Epithelial cell of prostate (primary cell): ENCODE measurements at places on chromosomes 13 and 19.

DNA sequence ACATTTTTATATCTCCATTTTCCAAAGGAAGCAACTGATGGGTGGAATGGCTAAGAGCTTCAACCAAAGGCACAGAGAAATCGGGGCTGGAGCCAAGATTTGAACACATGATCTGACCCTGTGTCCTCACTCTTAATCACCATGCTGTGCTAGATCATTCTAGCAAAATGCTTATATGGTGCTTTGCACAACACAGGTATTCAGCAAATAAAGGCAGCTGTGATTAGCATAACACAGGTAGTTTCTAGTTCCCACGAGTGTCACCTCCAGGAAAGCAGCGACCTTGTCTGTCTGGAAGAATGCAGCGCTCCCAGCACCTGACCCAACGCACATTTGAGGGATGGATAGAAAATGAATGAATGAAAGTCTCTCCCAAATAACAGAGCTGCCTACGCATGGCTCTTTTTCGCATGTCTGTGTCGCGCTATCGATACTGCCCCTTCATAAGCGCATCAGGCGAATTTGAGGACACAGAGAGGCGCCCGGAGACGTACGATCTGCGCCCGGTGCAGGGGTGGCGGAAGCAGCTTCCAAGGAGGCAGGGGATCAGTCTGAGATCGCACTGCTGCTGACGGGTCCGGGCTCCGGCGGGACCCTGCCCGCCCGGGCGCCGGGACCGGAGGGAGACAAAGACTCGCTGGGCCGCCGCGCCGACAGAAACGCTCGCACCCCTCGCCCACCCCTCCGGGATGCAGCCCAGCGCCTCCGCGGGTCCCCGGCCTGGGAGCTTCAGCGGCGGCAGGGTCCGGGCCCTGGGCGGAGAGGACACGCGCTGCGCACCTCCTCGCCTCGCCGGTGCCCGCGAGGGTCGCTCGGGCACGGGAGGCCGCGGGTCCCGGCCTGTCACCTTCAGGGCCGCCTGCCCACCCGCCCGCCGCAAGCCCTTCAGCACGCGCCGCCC, 609 bp downstream of the EPS15L1 start:
- DNase-seq: no peak

DNA sequence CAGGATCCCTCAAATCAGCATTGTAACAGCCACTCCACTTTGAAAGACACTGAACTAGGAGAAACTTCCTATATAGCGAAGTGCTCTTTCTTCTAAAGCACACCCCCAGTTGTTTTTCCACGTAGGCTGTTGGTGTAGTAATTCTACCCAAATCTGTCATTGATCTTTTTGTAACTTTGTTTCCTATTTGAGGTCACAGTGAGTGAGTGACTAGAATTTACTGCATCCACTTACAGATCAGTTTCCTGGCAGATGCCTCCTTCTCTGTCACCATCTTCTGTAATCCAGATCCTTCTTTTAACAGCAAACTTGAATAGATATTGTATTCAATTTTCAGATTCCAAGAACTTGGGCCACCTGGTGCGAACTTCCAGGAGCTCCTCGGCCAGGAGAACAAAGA, 15.3 kb downstream of the ZAR1L start:
- DNase-seq: no peak

GRCh38 chr13:79525064-79525857, 44.3 kb downstream of the NDFIP2 start:
- DNase-seq: no peak

- no peak for DNase-seq
Measured at GRCh38 chr13:108345016-108345415, 75.5 kb downstream of the TNFSF13B start.

DNA sequence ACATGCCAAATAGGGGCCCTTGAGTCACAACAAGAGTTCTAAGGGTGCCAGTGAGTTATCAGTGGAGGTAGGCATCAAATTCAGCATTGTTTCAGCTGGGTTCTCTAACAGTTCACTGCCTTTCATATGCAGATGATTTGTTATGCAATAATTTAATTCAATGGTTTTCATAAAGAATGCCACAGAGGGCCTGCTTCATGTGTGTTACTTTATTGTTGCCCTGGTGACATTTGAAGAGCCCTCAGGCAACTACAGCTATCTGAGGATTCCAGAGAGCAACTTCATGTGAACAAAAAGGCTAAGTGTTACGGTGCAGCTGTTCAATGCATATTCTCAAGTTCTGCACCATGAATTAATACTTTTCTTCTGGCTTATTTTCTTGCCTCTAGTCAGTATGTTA, 43.1 kb upstream of the STARD13 start:
- no peak for DNase-seq

- no peak for DNase-seq
Measured at GRCh38 chr19:5977222-5977784, 637 bp downstream of the RANBP3 start.

DNA sequence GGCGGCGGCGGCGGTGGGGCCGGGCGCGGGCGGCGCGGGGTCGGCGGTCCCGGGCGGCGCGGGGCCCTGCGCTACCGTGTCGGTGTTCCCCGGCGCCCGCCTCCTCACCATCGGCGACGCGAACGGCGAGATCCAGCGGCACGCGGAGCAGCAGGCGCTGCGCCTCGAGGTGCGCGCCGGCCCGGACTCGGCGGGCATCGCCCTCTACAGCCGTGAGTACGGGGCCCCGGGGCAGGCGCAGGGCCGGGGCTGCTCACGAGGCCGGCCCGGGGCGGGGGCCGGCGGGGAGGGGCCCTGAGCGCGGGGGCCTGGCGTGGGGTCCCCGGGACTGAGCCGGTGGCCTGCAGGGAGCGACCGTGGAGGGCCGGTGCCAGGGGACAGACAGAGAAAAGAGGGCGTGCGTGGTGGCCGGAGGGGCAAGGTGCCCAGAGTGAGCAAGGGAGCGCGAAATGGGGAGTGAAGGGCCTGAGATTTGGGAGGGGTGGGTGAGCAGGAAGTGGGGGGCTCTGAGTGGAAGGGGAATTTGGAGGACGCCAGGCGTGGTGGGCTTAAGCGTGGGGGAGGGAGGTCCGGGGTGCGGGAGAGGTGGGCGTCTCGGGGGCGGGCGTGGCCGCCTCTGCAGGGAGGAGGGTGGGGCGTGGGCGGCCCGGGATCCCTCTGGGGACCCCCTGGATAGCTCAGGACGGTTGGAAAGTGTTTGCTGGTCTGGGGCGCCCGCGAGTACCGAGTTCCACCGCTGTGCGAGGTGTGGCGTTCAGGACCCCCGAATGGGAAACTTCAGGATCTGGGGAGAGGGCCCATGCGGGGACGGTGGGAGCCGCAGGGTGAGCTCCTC, 575 bp downstream of the CARM1 start:
- DNase-seq: no peak

DNA sequence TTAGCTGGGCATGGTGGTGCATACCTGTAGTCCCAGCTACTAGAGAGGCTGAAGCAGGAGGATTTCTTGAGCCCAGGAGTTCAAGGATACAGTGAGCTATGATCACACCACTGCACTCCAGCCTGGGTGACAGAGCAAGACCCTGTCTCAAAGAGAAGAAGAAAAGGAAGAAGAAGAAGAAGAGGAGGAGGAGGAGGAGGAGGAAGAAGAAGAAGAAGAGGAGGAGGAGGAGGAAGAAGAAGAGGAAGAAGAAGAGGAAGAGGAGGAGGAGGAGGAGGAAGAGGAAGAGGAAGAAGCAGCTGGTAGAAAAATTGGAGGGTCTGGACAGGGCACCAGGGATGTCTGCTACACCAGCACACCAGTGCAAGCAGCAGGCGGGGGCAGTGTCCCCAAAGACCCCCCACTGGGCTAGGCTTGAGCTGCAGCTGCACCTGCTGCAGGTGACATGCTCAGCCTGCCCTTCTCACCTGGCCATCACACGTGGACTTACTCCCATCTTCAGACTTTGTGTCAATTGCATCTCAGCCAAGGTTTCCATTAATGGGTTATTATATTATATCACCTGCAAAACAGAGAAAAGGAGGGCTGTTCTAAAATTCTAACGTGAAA, 180.9 kb upstream of the ZNF507 start:
- no peak for DNase-seq

GRCh38 chr19:52492201-52492993, 35.1 kb upstream of the ZNF808 start:
- no peak for DNase-seq

- DNase-seq: no peak
Measured at GRCh38 chr13:95707442-95708390, 30.8 kb downstream of the DNAJC3 start.

DNA sequence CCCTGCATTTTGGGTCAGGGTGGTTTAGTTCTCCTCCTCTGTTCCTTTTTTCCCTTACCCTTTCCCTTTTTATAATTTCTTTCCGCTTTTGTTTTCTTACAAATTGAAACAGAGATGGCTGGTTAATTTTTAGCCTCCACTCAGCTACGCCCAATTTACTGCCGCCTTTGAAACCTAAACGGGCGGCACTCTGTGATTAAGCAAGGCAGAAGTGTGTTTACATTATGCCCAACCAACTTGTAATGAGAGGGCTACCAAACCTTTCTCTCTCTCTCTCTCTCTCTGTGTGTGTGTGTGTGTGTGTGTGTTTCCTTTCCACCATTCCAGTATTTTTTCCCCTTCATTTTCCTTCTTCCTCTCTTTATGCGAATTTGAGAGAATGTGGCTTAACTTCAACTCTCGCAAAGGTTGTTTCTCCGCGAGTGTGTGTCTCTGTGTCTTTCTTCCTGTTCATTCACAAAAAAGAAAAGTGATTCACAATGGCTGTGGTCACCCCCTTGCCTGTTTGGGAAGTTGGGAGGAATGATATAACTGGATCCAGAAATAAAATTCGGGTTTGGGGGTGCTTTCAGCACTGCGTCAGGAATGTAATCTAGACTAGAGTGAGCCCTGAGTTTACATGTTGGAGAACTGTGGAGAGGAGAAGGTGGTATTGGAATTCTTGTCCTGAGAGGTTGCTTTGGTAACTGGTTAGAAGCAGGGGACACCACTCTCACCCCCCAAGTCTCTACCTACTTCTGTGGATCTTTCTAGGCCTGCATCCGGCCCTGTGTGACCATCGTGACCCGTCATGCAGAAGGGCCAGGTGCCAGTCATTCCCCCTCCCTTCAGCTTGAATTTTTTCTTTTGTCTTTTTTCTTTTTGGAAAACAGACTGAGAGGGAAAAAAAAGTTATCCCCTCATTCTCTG, 31.4 kb downstream of the NFIX start:
- no peak for DNase-seq

DNA sequence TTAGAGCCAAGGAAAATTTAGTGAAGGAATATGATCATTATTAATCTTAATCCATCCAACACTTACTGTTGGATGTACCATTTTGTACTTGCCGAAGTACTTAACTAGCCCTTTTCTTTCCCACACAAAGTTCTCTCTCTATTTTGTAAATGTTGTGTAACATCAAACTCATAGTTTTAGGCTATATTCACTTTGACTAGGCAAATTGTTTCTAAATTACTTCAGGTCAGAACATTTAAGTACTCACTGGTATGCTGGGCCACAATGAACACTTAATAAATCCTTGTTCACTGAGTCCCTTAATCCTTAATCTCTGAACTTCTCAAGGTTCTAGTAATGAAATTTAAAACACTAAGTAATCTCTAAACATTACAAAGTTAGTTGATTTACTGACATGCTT, 49.3 kb upstream of the EEF1AKMT1 start:
- no peak for DNase-seq

DNA sequence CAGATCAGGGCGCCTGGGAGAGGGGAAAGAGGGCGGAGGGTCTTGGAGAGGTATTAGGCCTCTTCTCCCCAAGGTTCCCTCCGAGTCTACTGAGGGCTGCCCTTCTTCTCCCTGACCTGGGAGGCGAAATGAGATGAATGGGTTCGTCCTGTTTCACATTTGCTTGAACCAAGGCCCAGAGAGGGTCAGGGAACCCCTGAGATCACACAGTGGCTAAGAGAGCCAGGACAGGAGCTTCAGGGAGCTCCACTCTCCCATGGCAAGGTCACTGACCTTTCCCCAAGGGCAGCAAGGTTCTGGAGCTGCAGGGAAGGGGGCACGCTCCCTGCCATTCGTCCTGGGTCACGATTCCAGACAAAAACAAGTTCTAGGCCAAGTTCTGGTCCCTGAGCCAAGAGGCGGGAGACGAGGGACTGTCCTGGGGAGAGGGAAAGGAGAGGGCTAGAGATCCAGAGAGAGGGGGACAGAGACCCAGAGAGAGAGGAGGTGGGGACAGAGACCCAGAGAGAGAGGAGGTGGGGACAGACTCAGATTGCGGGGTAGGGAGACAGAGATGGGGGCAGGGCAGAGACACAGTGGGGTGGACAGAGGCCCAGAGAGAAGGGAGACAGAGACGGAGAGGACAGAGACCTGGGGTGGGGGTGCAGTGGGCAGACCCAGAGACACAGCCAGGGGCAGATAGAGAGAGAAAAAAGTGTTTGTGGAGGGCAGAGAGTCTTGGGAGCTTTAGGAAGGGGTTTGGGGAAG, 541 bp downstream of the ASPDH start:
- no peak for DNase-seq

GRCh38 chr13:53839461-53839860, 810.8 kb downstream of the OLFM4 start:
- no peak for DNase-seq

DNA sequence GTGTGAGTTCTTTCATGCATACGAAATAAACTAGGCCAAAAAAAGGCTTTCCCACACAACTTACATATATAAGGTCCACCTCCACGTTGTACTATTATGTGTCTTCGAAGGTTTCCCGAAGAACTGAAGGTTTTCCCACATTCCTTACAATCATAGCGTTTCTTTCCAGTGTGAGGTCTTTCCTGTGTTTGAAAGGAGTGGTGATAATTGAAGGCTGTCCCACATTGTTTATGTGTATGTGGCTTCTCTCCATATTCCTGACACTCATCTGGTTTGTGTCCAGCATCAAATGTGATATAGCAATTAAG, 14.6 kb downstream of the ZNF442 start:
- no peak for DNase-seq

DNA sequence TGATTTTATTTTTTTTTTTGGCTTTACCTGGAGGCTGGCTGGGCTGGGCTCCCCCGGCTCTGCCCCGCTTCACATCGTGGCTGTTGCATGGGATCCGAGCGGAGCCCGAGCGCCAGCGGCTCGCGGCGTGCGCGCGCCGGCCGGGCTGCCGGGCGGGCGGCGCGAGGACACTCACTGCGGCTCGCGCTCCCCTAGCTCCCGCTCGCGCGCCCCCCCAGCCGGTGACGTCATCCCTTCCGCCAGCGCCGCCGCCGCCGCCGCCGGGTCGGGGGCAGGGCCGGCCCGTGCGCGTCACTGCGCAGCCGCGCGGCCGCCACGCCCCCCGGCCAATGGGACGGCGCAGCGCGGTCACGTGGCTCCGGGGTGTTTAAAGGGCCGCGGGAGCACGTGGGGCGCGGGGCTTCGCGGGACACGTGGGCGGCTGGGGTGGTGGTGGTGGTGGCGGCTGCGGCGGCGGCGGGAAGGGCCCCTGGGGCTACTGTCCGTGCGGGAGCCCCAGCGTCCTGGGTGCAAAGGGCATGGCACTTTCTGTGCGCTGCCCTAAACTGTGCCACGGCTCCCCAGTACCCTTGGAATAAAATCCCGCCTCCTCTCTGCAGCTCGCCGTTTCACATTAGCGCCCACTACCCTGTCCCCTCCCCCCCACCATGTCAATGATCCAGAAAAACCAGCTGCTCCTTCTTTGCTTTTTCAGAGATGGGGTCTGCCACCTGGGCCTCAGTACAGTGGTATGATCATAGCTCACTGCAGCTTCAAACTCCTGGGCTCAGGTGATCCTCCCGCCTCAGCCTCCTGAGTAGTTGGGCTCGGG, at the start of gene PTPRS:
Gene PTPRS, minus strand, starts transcription at position 176 of the 811 bp plus-strand sequence. CDS start 54,672 bp downstream, outside the sequence.
- no peak for DNase-seq
